ENCODE measurements at places on chromosomes 2 and 18. TPM values are rescaled to one million over a fixed set of nuclear protein-coding genes. Genes with fewer than 3 reads are reported as not detected.

C1GALT1C1L gene
- total RNA-seq = 2.3 TPM

DNA sequence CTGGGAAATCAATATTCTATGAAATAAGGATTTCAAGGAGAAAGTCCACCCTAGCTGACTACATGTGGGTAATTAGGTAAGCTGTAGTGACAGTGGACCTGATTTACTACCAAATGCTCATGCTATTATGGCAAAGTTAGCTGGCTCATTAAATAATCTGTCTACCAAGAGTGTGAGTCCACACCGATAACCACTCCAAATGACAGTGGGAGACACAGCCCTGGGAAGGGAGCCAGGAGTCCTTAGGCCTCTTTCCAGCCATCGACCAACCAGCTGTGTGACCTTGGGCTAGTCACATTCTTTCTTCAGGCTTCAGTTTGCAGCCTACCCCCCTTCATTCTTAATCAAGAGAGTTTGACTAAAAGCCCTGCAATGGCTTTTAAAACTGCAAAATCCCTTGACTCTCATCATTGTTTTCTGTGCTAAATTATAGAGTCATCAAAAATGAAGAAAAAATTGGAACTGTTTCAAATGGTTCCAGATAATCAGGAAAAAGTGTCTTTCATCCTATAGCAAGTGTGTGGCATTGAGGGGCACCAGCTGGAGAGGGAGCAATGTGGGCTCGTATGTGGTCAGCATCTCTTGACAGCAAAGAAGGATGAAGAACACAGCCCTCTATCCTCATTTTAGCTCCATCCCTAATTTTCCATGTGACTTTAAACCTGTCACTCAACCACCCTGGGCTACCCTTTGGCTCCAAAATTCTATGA lies 45.6 kb upstream of the SLC14A2 start:
- no peak for DNase-seq

NEU2 gene
- total RNA-seq = not detected

DNA sequence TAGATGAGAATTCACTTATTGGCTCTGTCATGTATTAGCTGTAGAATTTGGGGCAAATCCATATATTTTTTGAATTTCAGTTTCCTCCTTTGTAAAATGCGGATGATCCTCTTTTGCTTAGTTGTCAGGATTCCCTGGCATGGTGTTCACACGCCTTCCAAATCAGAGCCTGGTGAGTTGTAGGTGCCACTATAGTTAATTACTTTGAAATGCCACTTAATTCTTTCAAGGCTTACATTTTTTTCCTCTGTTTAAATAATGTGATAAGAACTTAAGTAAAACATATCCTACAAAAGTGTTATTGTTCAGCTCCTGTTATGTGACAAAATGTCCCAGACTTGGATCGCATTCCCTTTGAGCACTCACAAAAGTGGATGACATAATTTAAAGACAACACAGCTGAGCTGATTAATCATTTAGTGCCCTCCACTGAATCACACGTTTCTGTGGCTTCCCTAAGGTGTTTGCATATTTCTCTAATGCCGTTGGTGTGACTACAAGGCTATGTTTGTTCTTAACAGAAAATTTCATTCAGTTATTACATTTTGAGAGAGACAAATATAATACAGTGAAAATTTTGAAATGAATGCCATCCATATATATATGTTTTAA lies 471.2 kb upstream of the CHST9 start:
- no peak for DNase-seq

GRCh38 chr18:72201032-72201431 lies 343.1 kb downstream of the CBLN2 start:
- DNase-seq = no peak

DNA sequence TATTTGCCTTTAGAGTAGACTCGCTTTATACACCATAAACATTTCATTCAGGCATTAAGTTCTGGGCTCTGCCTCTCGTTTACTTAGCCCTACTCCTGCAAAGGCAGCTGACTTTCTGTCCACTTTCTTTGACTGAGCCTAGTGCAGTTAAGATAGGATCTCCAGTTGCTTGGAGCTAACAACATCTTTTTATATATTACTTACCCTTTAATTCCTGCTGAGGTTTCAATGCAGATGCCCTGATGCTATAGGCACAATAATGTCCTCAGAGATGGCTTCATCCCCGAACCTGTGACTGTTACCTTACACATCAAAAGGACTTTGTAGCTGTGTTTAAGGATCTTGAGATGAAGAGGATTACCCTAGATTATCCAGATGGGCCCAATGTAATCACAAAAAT lies 505.8 kb upstream of the TNP1 start:
- no peak for DNase-seq

- no peak for DNase-seq
Measured at GRCh38 chr2:220123751-220124150, 496.3 kb downstream of the SLC4A3 start.

- DNase-seq = no peak
Measured at GRCh38 chr2:705971-706511, 28.8 kb upstream of the TMEM18 start.

DNA sequence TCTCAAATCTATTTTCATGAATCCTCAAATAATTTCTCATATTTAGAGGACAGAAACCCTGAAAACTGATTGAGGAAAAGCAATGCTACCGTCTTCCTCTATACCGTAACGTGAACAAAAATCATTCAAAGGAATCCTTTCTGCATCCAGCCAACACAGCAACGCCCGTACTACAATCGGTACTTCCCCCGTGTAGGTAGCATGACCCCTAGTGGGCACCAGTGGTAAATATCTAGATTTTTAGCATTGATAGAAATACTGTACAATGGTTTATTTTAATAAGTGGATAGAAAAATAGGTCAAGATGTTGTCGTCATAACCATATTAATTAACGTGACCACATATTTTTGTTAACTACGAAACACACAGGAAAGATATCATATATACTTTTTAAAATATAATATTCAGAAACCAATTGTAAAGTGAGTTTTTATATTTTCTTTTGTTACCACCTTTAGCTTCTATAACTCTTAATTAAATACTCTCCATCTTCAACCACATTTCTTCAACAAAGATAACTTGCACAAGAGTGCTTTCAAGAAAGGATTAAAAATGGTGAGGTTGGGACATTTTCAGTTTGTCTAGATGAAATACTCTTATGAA lies 194.1 kb downstream of the SS18 start:
- no peak for DNase-seq

- no peak for DNase-seq
Measured at GRCh38 chr18:34866310-34866709, 156.2 kb downstream of the DTNA start.

- DNase-seq = no peak
Measured at GRCh38 chr18:78912336-78912735, 67.3 kb upstream of the SALL3 start.

GRCh38 chr2:42108852-42109251 lies 60.3 kb upstream of the EML4 start:
- no peak for DNase-seq

DNA sequence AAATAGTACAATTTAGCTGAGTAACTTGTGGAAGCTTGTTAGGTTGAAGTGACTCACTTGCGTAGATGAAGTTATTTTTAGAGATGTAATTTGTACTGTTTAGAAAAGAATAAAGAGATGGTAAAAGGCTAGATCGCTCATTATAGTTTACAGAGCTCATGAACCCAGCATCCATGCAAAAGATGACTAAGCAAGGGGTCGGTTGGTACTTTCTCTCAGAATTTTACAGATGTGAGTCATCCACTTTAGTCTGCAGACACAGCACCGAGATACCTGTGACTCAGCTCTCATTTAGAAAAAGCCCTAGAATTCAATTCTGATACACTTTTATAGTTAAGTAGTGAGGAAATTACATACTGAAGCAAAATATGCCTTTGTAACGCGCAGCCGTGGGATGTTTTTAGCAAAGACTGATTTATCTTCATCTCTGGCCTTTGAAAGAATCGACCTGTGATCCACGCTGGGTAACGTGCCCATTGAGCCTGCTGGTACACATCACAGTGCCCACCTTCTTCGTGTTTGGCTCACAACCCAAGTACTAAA lies 116.5 kb upstream of the FOSL2 start:
- no peak for DNase-seq

PRKAG3 gene
- total RNA-seq = not detected

CDH7 gene
- 0.23 TPM for total RNA-seq

DNA sequence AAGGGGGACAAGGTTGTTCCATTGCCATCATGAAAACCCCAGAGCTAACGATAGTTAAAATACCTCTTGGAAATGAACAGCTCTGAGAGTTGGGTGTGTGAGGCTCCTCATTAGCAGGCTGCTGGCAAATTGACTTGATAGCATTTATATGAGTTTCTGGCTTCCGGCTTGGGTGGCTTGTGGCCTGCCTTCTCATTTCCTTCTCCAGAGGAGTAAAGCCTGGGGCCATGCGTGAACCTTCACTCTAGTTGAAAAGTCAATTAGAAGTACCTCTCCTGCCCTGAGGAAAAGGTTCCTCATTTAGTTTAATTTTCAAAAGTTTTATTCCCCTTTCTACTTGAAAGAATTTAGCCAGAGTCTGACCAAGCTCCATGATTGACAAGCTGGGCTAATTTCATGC lies 67.1 kb downstream of the MGAT5 start:
- no peak for DNase-seq

Measured in right cardiac atrium (tissue), 5 donors.